ENCODE measurements at places on chromosomes 13 and 19. TPM values are rescaled to one million over a fixed set of nuclear protein-coding genes. Genes with fewer than 3 reads are reported as not detected.

The AMH gene
- 1.0 TPM for total RNA-seq

DNA sequence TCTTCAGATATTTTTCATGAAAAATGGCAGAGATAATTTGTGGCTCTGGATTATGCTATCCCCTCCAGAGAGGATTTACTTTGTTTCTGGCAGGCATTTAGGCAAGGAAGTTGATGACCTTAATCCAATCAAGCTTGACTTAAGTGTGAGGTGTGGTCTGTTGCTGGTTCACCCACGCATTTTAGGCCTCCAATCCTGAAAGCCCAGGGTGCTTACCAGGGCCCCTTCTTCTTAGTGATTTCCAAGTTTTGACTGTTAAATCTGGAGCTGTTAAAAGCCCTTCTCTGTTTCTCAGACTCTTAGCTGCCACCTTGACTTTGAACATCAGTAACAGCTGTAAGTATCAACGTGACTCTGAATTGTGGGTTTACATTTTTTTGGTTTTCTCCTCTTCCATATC lies 161.8 kb downstream of the DNAJC15 start:
- H3K27me3 ChIP-seq = no peaks in the 10 kb centered on the region
- H3K4me1 ChIP-seq = no peaks in the 10 kb centered on the region
- no peak for DNase-seq
- no peaks in the 10 kb centered on the region for H3K36me3 ChIP-seq
- no peak overlapping the region for H3K27ac ChIP-seq
- H3K4me3 ChIP-seq = no peak overlapping the region

The KIR2DL4 gene
- total RNA-seq = 0.25 TPM

DNA sequence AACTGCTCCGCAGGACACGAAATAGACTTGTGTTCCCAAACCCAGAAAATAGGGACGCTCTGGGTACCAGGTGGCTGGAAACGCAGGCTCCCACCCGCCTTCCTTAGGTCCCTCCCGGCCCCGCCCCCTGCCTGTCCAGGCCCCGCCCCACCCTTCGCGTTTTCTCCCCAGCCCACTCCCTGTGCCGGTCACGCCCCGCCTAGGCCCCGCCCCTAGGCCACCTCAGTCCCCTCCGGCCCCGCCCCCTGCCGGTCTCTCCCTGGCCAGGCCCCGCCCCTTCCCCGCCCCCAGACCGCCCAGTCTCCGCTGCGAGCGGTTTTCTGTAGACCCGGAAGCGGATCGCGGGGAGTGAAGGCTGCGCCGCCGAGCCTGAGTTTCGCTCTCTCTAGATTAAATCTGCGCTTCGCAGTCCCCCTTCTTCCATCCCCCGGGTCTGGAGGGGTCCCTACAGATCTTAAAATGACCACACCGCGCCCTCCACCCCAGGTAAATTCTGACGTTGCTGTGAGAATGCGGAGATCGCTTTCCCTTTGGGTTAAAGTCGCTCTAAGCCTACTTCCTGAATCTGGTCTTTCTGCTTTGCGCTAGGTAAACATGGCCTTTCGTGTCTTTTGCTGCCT lies 3.7 kb upstream of the ZNF665 start:
- H3K27me3 ChIP-seq = no peaks in the 10 kb centered on the region
- peak overlapping the region; percentile 99 for H3K4me3 ChIP-seq
- peak overlapping the region; percentile 82 for H3K27ac ChIP-seq
- DNase-seq = peak; percentile 99
- H3K4me1 ChIP-seq = no peaks in the 10 kb centered on the region
- H3K36me3 ChIP-seq = peaks cover 4% of the 10 kb centered on the region

GRCh38 chr19:2629491-2630351 lies 72.8 kb downstream of the GNG7 start:
- no peaks in the 10 kb centered on the region for H3K27me3 ChIP-seq
- H3K4me1 ChIP-seq = peaks cover 36% of the 10 kb centered on the region
- DNase-seq = no peak
- H3K4me3 ChIP-seq = no peak overlapping the region

DNA sequence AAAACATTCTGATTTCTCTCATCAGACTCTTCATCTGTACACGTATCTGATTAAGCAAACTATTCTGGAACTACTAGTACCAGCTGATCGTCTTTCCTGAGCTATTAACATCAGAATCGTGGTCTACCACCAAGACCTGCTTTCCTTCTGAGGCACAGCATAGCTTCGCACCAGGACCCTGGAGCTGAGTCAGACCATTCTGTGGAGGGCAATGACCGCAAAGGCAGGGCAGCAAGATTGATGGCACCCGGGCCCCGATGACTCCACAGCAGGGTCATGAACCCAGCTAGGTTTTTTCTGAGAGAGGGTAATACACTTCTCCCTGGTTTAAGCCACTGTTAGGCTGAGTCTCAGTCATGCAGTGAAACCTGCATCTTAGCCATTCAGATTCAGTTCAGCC lies 158.7 kb upstream of the GPR12 start:
- no peak for DNase-seq
- no peaks in the 10 kb centered on the region for H3K27me3 ChIP-seq
- H3K36me3 ChIP-seq = no peaks in the 10 kb centered on the region
- H3K27ac ChIP-seq = no peak overlapping the region
- no peak overlapping the region for H3K4me3 ChIP-seq
- H3K4me1 ChIP-seq = no peaks in the 10 kb centered on the region

- H3K4me1 ChIP-seq = no peaks in the 10 kb centered on the region
- no peak overlapping the region for H3K4me3 ChIP-seq
- no peak overlapping the region for H3K27ac ChIP-seq
- no peaks in the 10 kb centered on the region for H3K27me3 ChIP-seq
- no peaks in the 10 kb centered on the region for H3K36me3 ChIP-seq
These were observed 200.3 kb downstream of the DIAPH3 start for GRCh38 chr13:59963383-59963782.

GRCh38 chr19:12873891-12874745 lies 7.1 kb downstream of the DNASE2 start:
- H3K36me3 ChIP-seq = peaks cover 6% of the 10 kb centered on the region
- no peaks in the 10 kb centered on the region for H3K27me3 ChIP-seq
- H3K4me1 ChIP-seq = no peaks in the 10 kb centered on the region
- no peak overlapping the region for H3K27ac ChIP-seq
- no peak overlapping the region for H3K4me3 ChIP-seq
- DNase-seq = no peak

DNA sequence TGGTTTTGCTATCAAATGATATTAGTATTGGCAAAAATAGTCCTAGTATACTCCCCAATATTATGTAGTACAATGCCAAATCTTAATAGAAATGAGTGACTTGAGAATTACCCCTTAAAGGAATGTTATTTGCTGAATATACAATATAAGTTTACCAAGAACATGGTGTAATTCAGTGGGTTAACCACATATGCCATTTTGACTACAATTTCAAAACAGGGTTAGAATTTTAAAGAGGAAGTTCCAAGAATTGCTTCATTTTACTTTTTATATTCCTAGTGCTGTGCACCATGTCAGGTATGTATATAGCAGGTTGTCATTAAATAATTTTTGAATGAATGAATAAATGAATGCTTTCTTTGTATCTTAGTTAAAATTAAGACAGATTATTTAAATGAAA lies 66.3 kb downstream of the LMO7 start:
- no peaks in the 10 kb centered on the region for H3K36me3 ChIP-seq
- H3K27me3 ChIP-seq = no peaks in the 10 kb centered on the region
- no peak overlapping the region for H3K27ac ChIP-seq
- no peak overlapping the region for H3K4me3 ChIP-seq

The ATP8B3 gene
- total RNA-seq = 3.6 TPM

The ZIM2 gene
- total RNA-seq = 0.47 TPM

The ADAT3 gene
- 10.3 TPM for total RNA-seq

The NXNL1 gene
- not detected for total RNA-seq

The ACTMAP gene
- 8.7 TPM for total RNA-seq

DNA sequence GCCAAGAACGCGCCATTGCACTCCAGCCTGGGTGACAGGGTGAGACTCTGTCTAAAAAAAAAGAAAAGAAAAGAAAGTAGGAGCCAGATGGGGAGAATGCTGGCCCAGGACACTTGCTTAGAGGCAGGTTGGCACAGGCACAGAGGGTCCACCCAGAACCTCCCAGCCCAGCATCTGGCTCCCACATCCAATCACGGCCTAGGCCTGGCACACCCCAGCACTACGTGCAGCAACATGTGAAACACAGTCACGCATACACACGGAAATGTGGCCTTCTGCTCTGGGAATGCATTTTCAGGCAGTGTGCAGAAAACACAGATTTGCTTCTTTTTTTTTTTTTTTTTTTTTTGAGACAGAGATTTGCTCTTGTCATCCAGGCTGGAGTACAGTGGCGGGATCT lies 20.9 kb upstream of the FOSB start:
- no peaks in the 10 kb centered on the region for H3K36me3 ChIP-seq
- no peak overlapping the region for H3K4me3 ChIP-seq
- no peaks in the 10 kb centered on the region for H3K4me1 ChIP-seq
- H3K27me3 ChIP-seq = no peaks in the 10 kb centered on the region
- no peak overlapping the region for H3K27ac ChIP-seq

DNA sequence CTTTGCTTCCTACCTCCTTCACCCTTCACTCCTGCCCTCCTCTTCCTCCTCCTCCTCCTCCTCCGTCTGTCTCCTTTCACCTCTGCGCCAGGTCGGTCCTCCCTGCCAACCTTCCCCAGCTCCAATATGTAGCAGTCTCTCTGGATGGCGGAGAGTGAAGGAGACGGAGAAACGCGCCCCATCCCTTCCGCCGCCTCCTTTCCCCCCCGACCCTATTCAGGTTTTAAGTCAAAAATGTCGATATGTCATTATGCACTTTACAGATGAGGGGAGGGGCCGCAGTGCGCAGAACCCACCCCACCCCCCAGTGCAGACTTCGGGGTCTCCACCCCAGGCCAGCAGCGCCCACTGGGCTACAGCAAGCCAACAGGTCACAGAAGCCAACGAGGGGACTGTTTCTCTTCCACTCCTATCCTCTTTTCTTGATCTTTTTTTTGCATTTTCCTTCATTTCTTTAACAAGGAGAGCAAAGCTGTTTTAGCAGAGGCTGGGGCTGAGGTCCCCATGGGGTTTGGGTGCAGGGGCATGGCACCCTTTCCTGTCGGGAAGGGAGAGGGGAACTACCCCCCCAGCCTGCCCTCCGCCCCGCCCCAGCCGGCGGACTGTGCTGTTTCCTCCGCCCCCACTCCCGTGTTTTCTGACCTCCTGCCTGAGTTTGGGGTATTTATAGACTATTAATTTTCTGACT lies 9.2 kb downstream of the MIDN start:
- no peaks in the 10 kb centered on the region for H3K27me3 ChIP-seq
- H3K4me3 ChIP-seq = no peak overlapping the region
- DNase-seq = no peak
- peak overlapping the region; percentile 77 for H3K27ac ChIP-seq
- H3K4me1 ChIP-seq = peaks cover 70% of the 10 kb centered on the region
- H3K36me3 ChIP-seq = peaks cover 17% of the 10 kb centered on the region

DNA sequence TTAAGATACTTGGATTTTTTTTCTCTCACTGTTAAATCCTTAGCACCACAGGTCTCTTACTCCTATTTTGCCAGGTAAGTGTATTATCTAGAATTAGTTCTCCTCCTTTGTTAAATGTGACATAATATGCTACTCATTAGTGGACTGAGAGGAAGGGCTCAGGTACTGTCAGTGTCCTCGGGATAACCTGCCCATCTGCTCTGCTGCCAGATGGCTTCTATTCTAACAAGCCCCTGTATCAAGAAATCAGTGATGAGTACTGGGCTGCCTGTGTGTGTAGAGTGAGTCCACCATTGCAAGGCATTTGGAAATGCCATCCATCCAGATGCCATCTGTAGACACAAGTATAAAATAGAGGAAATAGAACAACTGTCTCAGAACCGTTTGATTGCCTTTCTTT lies 209.6 kb downstream of the ATP8A2 start:
- no peaks in the 10 kb centered on the region for H3K27me3 ChIP-seq
- H3K4me1 ChIP-seq = no peaks in the 10 kb centered on the region
- DNase-seq = no peak
- no peak overlapping the region for H3K27ac ChIP-seq
- no peaks in the 10 kb centered on the region for H3K36me3 ChIP-seq

GRCh38 chr13:69580255-69580654 lies 527.4 kb upstream of the ATXN8OS start:
- no peaks in the 10 kb centered on the region for H3K27me3 ChIP-seq
- H3K4me1 ChIP-seq = no peaks in the 10 kb centered on the region
- H3K4me3 ChIP-seq = no peak overlapping the region
- no peaks in the 10 kb centered on the region for H3K36me3 ChIP-seq

- H3K4me3 ChIP-seq = no peak overlapping the region
- peak; percentile 6 for DNase-seq
- no peaks in the 10 kb centered on the region for H3K27me3 ChIP-seq
- no peak overlapping the region for H3K27ac ChIP-seq
- H3K4me1 ChIP-seq = no peaks in the 10 kb centered on the region
These were observed 8.7 kb upstream of the TNFSF14 start for GRCh38 chr19:6678690-6679109.

The GPR180 gene
- 5.2 TPM for total RNA-seq

DNA sequence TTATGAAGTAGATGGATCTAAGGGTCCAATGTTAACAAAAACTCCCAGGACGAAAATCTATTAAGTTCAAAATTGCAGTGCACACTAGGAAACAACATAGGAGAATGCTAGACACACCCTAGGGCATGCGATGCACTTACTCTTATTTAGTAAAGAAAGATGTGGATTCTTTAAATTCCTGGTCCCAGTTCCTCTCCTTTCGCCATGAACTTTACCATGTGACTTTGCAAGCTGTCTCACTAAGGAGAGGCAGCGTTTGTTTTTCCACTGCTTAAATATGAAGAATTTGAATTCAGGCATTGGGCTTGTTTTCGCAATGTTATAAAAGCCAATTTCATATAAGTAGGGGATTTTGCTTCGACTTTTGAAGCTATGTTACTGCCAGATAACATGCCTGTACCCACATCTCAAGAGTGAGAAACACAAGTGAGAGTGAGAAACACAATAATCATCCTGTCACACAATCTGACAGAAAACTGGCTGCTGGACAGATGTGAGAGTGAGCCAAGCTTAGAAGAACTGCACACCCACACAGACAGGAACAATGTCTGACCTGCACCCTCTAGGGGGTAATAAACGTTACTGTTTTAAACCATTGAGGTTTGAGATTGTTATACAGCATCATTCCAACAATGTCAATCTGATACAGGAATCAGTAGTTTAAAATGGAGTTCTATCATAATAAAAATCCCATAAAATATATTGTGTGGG lies 1308.4 kb downstream of the SLITRK5 start:
- H3K27ac ChIP-seq = no peak overlapping the region
- no peaks in the 10 kb centered on the region for H3K27me3 ChIP-seq
- H3K4me1 ChIP-seq = no peaks in the 10 kb centered on the region
- H3K36me3 ChIP-seq = no peaks in the 10 kb centered on the region

The LINGO3 gene
- 0.09 TPM for total RNA-seq

- no peak overlapping the region for H3K27ac ChIP-seq
- DNase-seq = no peak
- H3K36me3 ChIP-seq = no peaks in the 10 kb centered on the region
- H3K4me3 ChIP-seq = no peak overlapping the region
These were observed 4.6 kb upstream of the MUC16 start for GRCh38 chr19:9014803-9015202.

GRCh38 chr19:55116232-55116858 lies 1.1 kb downstream of the PPP1R12C start:
- no peaks in the 10 kb centered on the region for H3K4me1 ChIP-seq
- no peaks in the 10 kb centered on the region for H3K27me3 ChIP-seq
- no peaks in the 10 kb centered on the region for H3K36me3 ChIP-seq
- H3K4me3 ChIP-seq = peak overlapping the region; percentile 94

GRCh38 chr19:8115805-8116396 lies 33.5 kb downstream of the FBN3 start:
- no peaks in the 10 kb centered on the region for H3K4me1 ChIP-seq
- no peak overlapping the region for H3K4me3 ChIP-seq
- no peaks in the 10 kb centered on the region for H3K27me3 ChIP-seq
- H3K36me3 ChIP-seq = no peaks in the 10 kb centered on the region
- H3K27ac ChIP-seq = no peak overlapping the region
